NCI-H2029 (cell line): ENCODE measurements at places on chromosomes 12 and 14.

- DNase-seq = no peak
Measured at GRCh38 chr14:69666112-69666511, 54.7 kb downstream of the SUSD6 start.

GRCh38 chr12:113134071-113134470 is 1.5 kb downstream of the RASAL1 start:
- no peak for DNase-seq

DNA sequence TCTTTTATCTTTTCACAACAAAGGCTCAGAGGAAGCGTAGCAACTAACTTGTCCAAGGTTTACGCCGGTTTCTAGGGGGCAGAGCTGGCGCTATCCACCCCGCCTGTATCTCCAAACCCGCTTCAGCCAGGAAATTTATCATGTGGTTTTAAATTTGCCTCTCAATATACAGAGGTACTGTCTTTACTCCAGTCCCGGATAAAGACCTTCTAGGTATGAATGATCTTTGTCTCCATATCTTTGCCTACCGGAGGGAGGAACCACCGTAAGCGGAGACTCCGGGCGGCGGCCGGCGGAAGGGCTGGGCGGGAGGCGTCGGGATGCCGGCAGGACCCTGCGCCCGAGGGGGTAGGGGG is 693 bp upstream of the RIMKLB start:
- DNase-seq = peak; percentile 28

GRCh38 chr12:108235197-108235984 is 103.7 kb downstream of the CMKLR1 start:
- no peak for DNase-seq

- DNase-seq = no peak
Measured at GRCh38 chr14:55450987-55451386, 10.6 kb upstream of the TBPL2 start.

DNA sequence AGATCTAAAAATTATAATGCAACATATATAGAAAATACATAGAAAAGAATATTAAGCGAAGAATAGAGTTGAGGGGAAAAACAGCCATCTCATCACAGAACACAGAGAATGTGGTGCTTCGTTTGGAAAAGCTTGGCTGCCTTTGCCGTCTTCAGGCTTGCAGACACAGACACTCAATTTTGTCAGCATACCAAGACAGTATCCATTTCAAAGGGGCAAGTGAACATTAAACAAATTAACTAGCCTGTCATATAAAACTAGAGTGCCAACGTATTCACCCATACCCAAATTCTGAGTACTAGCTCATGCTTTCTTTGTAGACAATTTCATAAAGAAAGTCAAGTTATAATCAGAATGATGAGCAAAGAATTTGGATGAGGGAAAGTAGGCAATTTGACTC is 40.5 kb downstream of the DMAC2L start:
- DNase-seq = no peak

GRCh38 chr14:101109981-101110728 is 206.6 kb upstream of the RTL1 start:
- DNase-seq = peak; percentile 10

- DNase-seq = no peak
Measured at GRCh38 chr12:108788076-108788782, 56.9 kb upstream of the CORO1C start.

GRCh38 chr14:81416981-81417380 is 16.9 kb upstream of the STON2 start:
- no peak for DNase-seq

- no peak for DNase-seq
Measured at GRCh38 chr12:70080566-70080965, 162.7 kb upstream of the CNOT2 start.

GRCh38 chr12:107525719-107526554 is 159.7 kb upstream of the PWP1 start:
- no peak for DNase-seq

GRCh38 chr12:94165138-94165537 is 16.8 kb downstream of the PLXNC1 start:
- no peak for DNase-seq

- DNase-seq = no peak
Measured at GRCh38 chr14:99137913-99138571, 134.0 kb downstream of the BCL11B start.

DNA sequence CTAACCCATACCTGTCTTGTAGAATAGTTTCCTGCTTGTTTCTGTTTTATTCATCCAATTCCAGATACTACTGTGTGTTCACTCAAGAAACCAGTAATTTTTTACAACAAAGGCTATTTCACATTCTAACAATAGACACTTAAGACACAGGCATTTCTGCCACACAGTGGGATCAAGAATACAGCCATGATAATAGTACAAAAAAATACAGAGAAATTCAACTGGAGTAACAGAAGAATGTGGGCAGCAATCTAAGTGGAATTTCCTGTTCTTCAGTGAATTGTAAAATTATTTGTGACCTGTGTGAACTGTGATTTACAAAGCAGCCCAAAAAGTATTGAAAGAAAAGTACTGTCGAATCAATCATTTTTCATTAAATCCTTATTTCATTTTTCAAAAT is 282.9 kb downstream of the CCER1 start:
- DNase-seq = no peak

GRCh38 chr12:71782017-71782416 is 27.4 kb downstream of the RAB21 start:
- no peak for DNase-seq

GRCh38 chr14:58749066-58749669 is 111.4 kb downstream of the DACT1 start:
- DNase-seq = peak; percentile 16

DNA sequence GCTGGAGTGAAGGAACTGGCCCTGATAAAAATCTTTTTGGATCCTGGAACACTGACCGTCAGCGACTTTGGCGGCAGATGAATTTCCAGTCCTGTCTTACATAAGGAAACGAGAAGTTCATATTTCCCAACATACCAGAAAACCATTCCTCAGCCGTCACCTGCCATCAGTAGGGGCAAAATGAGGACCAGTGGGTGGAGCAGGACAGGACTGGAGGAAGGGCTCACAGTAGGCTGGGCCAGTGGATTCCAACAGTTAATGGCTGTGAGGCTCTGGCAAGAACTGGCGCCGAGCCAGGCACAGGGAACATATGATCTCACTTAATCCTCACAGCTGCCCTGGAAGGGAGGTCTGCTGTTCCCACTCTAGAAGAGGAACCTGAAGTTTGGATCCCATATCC is 67.2 kb upstream of the FAM181A start:
- no peak for DNase-seq

GRCh38 chr12:70251226-70251625 is 8.0 kb downstream of the CNOT2 start:
- no peak for DNase-seq

GRCh38 chr12:63916561-63917476 is 72.3 kb downstream of the SRGAP1 start:
- DNase-seq = no peak

- DNase-seq = peak; percentile 77
Measured at GRCh38 chr12:89353823-89354611, 1.7 kb upstream of the DUSP6 start.

DNA sequence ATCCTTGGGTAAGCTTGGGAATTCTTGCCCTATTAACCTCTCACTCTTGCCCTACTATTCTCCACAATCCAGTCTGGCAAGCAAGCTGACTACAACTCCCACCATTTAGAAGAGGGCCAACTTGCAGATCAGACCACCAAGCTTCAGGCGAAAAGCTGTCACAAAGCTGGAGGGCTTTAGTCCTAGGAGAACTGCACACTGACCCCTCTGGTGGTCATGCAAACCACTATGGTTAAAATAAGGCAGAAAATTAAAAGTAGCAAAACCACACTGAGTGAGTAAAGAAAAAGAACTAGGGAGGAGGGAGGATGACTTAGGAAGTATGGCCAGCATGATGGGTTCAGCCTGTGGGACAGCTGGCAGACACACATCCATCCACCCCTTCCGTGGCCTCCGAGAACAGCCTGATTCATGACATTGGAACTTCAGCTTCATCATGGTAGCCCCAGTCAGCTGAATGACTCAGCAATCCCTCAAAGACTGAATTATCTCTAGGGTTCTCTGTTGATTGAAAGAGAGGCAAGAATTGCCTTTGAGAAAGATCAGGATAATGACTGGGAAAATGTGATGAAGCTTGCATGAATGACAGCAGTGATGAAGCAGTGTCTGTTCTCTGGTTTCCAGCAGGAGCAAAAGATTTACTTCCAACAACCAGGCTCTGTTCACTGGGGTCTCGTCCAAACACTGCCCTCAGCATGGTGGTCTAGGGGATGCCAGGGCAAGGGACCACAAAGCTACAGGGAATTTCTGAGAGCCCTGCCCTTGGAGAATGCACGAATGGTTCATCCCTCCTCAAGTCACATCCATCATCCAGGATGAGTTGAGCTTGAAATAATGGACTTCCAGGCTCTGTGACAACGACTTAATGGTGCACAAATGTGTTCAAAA is 24.4 kb downstream of the PITPNM2 start:
- no peak for DNase-seq

GRCh38 chr12:22551624-22552023 is 7.3 kb upstream of the C2CD5 start:
- no peak for DNase-seq

DNA sequence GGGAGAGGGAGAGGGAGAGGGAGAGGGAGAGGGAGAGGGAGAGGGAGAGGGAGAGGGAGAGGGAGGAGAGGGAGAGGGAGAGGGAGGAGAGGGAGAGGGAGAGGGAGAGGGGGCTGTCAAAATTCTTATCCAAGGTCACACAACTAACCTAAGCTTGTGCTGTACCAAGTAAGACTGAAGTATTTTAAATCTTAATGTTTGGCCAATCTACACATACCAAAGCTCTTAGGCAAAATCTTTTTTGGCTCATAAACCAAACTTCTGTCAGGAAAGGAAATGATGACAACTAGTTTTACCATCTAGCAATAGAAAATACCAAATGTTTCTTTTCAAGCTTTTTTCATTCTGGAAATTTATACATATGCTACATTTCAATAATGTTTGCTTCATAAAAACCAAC is 33.8 kb downstream of the CCDC38 start:
- DNase-seq = no peak

DNA sequence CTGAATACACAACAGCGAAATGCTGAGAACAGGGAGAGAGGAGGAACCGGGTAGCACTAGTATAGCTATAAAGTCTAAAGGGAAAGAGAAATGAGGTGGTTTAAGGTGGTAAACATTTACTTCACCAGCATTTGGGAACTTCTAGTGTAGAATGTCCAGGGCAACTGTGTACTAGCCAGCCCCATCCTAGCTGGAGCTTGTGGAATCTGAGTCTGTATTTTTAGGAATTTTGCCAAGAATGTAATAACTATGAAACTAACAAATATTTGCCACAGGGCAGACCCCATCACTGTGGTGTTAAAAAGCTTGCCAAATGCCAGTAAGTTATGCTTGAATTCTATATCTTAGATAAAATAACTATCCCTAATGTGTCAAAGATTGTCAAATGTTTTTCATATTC is 398.9 kb upstream of the MIS18BP1 start:
- DNase-seq = no peak

DNA sequence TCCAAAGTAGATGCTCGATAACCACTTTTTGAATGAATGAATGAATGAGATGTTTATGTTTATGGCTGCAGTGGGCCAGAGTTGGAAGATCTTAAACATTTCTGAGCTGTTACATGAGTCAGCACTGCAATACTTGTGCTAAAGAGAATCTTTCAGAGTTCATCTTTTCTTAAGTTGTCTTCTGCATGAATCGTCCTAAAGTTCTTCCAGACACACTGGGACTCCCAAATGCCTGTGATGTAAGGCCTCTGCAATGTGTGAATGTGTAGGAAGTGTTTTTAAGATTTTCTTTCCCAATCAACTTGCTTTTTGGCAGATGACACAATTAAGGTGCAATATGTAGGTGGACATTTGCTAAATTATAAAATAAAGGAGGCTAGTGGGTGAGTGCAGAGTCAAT is 50.3 kb upstream of the TRIM9 start:
- DNase-seq = no peak

DNA sequence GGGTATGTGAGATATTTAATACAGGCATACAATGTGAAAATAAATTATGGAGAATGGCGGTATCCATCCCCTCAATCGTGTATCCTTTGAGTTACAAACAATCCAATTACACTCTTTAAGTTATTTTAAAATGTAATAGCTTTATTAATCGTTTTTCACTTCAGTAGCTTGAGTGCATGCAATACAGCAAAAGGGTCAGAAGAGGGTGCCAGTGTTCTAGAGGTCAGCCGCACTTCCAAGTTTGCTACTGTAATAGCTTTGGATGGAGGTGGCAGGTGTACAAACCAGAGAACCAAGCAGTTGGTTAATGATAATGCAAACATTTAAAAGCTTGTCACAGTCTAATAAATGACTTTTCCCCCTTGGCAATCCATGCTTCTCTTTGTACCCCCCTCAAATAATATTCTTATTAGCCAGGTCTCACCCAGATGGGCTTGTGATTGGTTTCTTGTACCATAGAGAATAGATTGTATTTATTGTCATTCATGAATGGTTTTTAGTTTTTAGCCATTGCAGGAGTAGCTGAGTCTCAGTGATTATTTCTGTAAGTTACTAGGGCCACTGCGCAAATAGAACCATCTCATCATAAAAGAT is 127.0 kb downstream of the ERC1 start:
- DNase-seq = peak; percentile 5

DNA sequence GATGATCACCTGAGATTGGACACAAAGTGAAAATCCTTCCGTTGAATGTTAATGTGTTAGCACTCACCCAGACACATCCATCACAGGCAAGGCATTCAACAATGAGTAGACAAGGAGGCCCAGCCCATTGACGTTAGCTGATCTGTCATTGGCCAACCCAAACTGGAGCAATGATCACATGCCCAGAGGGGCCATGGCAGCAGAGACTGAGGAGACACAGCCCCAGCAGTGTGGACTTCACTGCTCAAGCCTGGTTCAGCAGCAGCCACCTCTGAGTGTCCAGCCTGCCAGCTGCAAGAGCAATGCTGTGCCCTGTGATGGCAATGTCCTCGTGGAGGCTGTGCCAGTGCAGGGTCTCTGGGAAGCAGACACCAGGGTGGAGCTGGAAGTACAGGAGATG is 622.2 kb downstream of the AACS start:
- DNase-seq = no peak

- no peak for DNase-seq
Measured at GRCh38 chr14:32825058-32825457, 113.6 kb upstream of the NPAS3 start.

DNA sequence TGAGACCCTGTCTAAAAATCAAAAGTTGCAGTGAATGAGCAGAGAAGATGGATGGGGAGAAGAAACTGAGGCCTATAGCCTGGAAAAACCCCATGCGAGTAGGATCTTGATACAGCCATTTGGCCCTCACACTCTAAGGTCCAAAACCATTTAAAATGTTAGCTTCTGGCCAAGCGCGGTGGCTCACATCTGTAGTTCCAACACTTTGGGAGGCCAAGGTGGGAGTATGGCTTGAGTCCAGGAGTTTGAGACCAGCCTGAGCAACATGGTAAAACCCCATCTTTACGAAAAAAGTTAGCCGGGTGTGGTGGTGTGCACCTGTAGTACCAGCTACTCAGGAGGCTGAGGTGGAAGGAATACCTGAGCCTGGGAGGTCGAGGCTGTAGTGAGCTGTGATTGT is 19.8 kb downstream of the VRTN start:
- DNase-seq = no peak

DNA sequence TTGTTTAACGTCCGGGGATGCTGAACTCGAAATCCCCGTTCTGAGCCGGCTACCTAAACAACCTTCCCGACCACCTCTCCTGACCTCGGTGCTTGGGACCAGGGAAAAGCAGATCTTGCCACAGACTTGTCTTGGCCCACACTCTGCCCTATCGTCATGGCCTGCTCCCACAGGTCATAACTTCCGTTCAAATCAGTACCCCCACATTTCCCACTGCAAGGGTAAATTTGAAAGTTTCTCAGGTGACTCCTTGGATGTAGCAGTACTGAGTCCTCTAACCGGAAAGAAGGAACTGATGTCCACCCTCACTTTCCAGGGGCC is 612 bp upstream of the RBM23 start:
- no peak for DNase-seq

GRCh38 chr12:98612696-98613334 is 19.3 kb downstream of the SLC25A3 start:
- DNase-seq = no peak
